ENCODE measurements at places on chromosomes 12 and 14.

DNA sequence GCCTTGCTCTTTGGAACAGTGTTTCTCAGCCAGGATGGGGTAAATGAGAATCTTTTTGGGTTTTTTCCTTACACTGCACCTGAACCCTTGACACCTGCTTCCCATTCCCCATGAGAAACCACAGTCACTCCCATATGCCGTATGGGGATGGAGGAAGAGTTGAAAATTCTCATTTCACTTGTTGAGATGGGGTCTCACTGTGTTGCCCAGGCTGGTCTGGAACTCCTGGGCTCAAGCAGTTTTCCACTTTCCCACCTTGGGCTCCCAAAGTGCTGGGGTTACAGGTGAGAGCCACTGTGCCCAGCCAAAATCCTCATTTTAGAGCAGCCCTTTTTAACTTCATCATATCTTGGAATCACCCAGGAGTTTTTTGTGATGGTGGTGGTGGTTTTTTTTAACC lies 3.7 kb downstream of the MVK start:
- no peak for DNase-seq

GRCh38 chr12:106974511-106974910 lies 12.4 kb downstream of the MTERF2 start:
- DNase-seq, result no peak

DNA sequence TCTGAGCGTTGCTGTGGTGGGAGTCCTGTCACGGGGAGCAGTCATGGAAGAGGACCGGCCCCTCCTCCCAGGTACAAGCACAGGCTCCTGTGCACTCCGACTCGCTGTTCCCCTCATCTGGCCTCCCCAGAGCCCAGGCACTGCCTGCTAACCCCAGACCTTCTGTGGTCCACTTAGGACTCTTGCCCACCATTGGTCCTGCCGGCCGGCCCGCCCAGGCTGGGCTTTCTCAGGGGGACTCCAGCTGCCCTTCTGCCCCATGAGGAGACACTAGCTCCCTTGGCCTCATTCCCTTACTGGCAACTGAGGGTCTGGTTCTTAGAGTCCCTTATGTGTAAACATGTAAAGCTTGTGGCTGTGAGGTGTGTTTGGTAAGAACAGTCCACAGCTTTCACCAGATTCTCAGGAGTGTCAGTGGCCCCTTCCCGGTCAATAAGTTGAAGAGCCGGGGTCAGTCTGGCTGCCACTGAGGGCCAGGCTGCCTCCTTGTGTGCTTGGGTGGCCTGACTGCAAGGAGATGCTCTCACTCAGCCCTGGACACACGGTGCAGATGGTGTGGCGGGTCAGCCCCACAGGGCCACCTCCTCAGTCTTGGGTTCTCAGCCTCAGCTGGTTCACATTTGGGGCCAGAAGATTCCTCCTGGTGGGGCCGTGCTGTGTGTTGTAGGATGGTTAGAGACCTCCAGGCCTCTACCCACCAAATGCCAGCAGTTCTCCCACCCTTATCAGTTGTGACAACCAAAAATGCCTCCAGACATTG lies 43.6 kb downstream of the DDX51 start:
- DNase-seq, result no peak

- no peak for DNase-seq
Measured at GRCh38 chr14:33039311-33039710, 100.6 kb downstream of the NPAS3 start.

- DNase-seq, result no peak
Measured at GRCh38 chr12:122023339-122024131, 1.9 kb downstream of the BCL7A start.

GRCh38 chr12:65529771-65530435 lies 251.4 kb downstream of the MSRB3 start:
- no peak for DNase-seq
